ENCODE measurements at places on chromosomes 5 and 9. TPM values are rescaled to one million over a fixed set of nuclear protein-coding genes. Genes with fewer than 3 reads are reported as not detected.

The CCNG1 gene
- total RNA-seq, result 65.9 TPM

The FAM78A gene
- total RNA-seq, result 1.2 TPM

The CDH6 gene
- total RNA-seq, result 37.4 TPM

The C5orf46 gene
- total RNA-seq, result not detected

The SEMA5A gene
- total RNA-seq, result 17.9 TPM

The ASPN gene
- total RNA-seq, result 5.9 TPM
